ENCODE measurements at places on chromosomes 12 and 14.

DNA sequence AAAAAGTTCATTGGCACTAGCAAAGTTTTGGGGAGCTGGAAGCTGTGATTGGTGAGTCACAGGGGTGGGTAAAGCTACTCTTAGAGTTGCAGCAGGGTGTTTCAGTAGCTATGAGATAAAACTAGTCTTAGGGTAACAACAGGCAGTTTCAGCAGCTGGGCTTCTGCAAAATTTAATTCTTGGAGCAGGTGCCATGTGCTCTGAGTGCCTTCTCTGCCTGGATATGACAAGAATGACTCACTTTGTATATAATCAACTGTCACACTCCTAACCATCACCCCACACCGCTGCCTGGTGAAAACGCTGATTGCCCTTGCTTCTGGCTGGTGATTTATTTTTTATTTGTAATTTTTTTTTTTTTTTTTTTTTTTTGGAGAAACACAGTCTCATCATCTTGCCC, 10.5 kb upstream of the PLBD2 start:
- DNase-seq = no peak

- DNase-seq = no peak
Observed at GRCh38 chr12:98513379-98514322, 1.7 kb upstream of the TMPO start.

- no peak for DNase-seq
Observed at GRCh38 chr14:91153360-91153759, 39.5 kb downstream of the DGLUCY start.

DNA sequence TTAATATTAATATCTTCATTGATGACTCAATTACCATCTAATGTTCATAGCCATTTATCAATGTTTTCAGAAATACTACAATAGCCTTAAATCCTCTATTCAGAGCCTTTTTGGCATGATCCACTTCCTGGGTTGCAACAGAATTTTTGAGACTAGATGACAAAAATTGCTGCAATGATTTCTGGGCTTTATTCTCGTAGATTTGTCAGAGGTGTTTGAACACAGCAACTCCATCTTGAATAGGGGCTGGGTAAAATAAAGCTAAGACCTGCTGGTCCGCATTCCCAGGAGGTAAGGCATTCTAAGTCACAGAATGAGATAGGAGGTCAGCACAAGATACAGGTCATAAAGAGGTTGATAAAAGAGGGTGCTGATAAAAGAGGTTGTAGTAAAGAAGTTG, 165.8 kb upstream of the CNOT2 start:
- DNase-seq = no peak

DNA sequence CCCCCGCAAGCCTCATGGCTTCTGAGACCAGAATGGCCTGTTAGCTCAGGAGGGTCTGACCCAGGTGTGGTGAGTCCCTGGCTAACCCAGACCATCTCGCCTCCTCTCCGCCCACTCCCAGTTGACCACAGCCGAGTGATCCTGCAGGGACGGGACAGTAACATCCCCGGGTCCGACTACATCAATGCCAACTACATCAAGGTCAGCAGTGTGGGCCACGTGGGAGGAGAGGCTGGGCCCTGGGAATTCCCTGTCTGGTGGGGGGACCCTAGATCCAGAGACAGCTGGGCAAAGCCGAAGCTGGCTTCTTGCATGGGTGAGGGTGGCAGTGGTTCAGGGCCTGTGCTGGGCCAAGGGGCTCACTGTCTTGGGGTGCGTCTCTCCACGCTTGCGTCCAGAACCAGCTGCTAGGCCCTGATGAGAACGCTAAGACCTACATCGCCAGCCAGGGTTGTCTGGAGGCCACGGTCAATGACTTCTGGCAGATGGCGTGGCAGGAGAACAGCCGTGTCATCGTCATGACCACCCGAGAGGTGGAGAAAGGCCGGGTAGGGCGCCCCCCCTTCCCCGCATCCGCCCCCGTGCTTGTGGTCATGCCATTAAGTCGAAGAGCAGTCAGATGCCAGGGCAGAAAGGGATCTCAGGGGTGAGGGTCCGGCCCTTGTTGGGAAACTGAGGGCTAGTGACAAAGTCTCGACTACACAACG, 5.0 kb downstream of the PTPN6 start:
- no peak for DNase-seq

DNA sequence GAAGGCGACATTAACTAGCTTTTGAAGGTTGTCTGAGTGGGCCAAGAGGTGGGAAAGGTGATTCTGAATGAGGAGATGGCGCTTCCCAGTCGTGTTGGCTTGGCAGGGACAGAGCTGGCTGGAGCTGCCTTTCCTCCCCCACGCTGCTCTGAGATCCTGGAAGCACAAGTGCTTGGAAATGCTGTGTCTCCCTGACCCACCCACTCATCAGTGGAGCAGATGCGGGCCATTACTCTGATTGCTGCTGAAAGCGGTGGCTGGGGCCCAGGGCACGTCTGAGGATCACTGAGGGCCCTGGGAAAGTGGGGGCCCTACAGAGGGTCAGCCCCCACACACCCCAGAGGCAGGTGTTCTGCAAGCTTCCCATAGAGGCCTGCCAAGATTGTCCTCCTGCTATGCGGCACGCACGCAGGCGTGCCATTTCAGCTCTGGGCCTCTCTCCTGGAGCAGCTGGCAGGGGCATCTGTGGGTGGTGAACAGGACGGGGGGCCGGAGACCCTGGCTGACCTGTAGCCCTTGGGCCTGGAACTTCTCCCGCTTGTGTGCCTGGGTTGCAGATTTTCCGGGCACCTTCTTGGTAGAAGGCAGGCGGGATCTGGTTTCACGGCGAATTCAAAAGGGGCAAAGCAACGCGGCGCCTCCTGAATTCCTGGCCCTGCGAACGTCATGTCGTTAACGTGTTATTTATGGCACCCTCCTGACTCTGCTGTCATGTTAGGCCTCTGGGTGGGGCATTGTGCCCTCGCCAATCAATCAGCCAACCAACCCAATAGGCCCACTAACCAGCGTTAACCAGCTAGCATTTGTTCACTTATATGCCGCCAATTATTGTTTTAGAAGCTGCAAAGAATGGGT, 133.8 kb upstream of the TBX3 start:
- peak; percentile 34 for DNase-seq

- no peak for DNase-seq
Observed at GRCh38 chr12:60278209-60278608, 682.4 kb downstream of the SLC16A7 start.

GRCh38 chr12:30108666-30109065, 324.9 kb upstream of the TMTC1 start:
- no peak for DNase-seq

GRCh38 chr12:64569923-64570691, 40.2 kb upstream of the RASSF3 start:
- no peak for DNase-seq

GRCh38 chr14:47917344-47917954, 242.0 kb upstream of the MDGA2 start:
- DNase-seq = peak; percentile 34

- no peak for DNase-seq
Observed at GRCh38 chr12:53750812-53751335, 905 bp downstream of the CISTR start.

DNA sequence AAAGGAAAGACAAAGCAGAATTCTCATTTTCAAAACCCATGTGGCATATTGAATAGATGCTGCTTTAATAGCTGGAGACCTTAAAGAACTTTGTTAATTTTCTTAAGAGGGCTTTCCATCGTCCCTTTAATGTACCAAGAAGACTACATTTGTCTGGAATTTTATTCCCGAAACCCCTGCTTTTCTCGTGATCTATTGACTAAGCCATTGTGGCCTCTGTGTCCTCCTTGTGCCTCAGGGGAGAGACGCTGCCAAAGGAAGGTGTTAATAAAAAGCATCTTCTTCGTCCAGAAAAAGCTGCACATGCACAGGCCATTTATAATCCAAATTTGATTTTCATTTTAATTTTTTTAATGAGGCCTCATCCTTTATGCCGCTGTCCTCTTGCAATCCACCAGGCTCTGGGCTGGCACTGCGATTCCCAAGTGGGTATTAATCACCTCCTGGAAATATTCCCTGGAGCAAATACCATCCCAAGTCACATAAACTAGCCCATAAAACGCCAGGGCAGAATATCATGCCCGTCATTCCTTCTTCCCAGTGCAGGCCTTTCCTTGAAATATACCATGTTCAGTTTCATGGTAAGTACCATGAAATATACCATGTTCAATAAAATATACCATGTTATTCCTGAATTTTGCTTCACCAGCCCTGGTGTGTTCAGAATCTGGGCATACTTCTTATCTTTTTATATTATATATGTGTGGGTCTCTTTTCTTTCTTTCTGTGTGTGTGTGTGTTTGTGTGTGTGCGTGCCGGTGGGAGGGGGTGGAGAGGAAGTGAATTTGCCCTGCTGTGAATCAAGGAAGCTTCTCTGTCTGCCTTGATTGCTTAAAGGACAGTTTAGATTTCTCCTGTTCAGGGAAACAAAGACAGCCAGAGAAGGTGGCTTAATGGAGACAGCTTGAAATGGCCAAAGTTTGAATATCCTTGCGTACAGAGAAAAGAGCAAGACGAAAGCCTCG, 147.6 kb downstream of the PHETA1 start:
- DNase-seq = no peak

GRCh38 chr14:96129128-96129736, 75.4 kb upstream of the BDKRB2 start:
- DNase-seq = no peak

DNA sequence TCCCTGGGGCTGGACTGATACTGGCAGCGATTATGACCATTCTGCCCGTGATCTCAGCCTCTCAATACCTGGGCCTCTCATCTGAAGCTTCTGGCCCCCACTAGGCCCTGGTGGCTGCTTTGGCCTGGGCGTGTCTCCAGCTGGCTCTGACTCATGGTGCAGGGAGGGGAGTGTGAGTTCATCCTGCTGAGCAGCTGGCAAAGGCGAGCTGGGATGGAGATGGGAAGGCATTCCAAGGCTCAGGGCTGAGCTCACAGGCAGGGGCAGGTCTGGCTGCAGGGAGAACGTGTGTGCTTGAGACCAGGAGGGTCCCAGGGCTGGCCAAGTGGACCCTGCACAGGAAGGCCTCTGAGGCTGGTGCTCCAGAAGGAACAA, 221.8 kb downstream of the TMEM121 start:
- no peak for DNase-seq

DNA sequence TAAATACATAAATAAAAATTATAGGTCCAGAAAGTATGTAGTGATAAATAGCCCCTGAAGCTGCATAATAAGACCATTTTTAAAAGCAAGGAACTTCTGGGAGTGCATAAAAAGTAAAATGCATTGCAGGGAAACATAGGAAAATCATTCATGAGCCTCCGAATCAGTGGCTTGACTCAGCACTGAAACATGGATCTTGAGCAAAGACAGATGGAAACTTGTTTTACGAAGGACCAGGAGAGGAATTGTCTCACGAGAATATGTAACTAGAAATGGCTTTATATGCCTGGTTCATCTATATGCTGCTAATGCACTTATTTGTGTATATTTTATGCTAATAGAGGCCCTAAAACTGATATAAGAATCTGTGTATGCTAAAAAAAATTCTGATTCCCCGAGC, 14.7 kb downstream of the TMEM30B start:
- DNase-seq = no peak

DNA sequence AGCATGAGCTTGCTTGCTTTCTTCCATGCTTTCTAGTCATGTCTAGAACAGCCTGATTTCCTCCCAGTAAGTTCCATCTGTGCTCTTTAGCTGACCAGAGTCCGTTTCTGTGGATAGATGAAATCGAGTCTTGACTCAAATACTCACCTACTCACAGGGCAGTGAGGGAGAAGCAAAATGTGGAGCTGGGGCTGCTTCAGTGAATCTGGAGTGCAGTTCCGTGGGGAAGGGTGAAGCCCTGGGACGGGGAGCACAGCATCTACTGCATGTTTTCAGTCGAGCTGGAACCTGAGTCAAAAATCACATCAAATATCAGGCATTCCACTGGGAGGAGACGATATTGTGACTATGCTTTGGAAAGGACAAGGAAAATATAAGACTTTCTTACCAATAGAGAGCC, 70.3 kb upstream of the PRMT8 start:
- DNase-seq = no peak

GRCh38 chr12:51361161-51362016, 14.9 kb upstream of the CELA1 start:
- DNase-seq = no peak

- no peak for DNase-seq
Observed at GRCh38 chr14:90281261-90281660, 24.9 kb downstream of the PSMC1 start.

GRCh38 chr12:98221243-98221808, 294.1 kb upstream of the TMPO start:
- DNase-seq = no peak

- DNase-seq = peak; percentile 34
Observed at GRCh38 chr12:27383429-27384260, 51.0 kb downstream of the BMAL2 start.

DNA sequence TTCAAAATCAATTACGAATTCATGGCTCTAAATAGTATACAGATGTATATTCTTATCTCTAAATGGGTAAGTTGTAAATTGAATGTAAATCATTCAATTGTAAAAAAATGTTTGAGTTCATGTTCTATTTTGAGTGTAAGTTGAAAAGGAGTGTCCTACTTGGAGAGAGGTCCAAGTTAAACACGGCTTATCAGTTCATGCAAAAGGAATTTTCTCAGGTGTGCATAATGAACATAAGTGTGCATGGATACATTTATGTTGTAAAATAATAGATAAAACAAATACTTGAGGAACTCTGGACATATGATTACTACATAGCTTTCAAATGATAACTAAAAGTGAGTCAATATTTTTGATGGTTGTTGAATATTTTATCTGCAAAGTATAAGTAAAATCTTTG, 79.5 kb downstream of the PPFIA2 start:
- no peak for DNase-seq

DNA sequence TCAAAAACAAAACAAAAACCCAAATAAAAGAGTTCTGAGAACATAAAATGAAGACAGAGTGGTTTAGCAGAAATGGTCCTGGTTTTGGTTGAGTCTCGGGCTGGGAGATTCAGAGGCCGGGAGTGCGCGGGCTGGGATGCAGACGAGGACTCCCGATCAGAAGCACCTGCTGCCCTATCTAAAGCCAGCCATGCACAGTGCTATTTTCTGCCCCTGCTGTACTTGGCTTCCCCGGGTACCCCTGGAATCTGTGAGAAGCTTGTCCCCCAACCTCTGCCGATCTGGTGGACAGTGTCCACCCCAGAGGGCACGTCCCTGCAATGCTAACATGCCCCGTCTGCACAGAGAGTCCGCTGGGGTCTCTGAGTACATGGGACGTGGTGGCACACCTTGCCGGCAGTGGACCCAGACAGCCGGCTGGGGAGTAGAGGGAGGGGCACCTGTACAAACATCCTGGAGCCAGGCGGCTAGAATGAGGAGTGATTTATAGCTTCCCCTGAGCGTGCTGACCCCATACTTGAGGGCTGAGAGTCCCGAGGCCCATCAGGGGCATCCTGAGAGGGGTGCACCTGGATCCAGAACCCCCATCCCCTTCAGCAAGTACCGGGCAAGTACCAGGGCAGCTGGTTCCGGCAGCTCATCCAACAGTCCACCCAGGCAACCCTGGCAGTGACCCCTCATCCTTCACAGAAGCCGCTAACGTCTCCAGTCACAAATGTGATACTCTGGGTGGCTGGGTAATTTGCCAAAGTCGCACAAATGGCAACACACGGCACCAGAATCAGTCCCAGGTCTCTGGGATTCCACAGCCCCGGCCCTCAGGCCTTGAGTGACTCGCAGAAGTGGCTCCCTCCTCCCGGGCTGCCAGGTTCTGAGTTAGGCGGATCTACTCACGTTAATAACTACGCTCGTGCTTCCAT, 37.1 kb downstream of the CHGA start:
- peak; percentile 81 for DNase-seq

- DNase-seq = no peak
Observed at GRCh38 chr14:26216786-26217185, 381.0 kb downstream of the NOVA1 start.
